ENCODE measurements at places on chromosomes 2 and 18. TPM values are rescaled to one million over a fixed set of nuclear protein-coding genes. Genes with fewer than 3 reads are reported as not detected.
A peak's percentile ranks its signal among the peaks of the same experiment; 100 is the strongest.

KCNIP3 gene
- total RNA-seq: 3.6 TPM

DNA sequence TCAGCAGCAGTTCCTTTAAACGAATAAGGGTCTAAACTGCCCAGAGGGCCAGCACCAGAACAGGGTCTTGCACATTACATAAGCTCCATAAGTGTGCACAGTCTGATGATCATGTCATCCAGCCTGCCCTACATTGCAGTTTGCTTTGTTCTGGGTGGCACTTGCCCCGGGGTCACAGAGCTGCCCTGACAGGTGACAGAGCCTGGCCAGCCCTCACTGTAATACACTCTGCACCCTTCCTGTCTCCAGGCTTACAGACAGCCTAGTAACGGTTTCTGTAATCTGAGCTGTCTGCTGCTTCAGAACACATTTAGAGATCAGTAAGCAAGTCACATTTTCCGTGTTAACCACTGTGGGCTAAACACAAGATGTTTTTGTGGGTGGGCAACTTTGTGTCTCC, 213.3 kb downstream of the FAM210A start:
- H3K36me3 ChIP-seq: no peaks in the 10 kb centered on the region
- DNase-seq: no peak
- no peaks in the 10 kb centered on the region for H3K27me3 ChIP-seq
- H3K27ac ChIP-seq: peak overlapping the region; percentile 7
- H3K4me3 ChIP-seq: no peak overlapping the region
- peaks cover 15% of the 10 kb centered on the region for H3K4me1 ChIP-seq

GKN2 gene
- not detected for total RNA-seq

DNA sequence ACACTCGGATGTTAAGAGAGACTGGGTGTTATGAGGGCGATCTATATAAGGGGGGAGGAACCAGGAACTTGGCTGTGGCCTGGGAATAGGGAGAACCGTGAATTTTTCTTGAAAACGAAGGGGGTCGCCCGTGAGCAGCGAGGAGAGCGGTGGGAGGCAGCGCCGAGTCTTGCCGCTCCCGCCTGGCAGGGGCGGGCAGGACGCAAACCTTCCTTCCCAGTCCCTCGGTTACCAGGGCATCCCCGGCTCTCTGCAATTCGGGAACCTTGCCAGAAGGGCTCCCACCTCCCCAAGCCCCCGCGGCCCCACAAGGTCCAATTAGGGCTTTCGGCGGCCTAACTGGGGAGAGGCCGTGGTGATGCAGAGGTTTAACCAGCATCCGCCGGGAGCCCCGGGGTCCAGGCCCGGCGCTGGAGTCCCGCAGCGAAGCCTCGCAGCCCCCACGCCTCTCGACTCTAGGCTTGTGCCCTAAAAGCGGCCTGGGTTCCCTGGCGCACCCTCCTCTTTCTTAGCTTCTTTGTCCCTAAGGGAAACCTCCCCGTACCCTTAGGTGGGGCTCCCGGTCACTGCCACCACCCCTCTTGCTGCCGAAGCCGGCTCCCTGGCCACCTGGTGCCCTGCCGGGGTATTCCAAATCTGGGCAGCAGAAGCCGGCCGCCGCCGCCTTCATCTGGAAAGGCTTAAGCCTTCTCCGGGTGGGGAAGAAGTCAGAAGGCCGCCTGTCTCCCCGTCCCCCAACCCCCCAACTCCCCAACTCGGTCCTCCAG, 680 bp upstream of the FHOD3 start:
- peaks cover 25% of the 10 kb centered on the region for H3K4me1 ChIP-seq
- no peaks in the 10 kb centered on the region for H3K36me3 ChIP-seq
- H3K27ac ChIP-seq: peak overlapping the region; percentile 80

DNA sequence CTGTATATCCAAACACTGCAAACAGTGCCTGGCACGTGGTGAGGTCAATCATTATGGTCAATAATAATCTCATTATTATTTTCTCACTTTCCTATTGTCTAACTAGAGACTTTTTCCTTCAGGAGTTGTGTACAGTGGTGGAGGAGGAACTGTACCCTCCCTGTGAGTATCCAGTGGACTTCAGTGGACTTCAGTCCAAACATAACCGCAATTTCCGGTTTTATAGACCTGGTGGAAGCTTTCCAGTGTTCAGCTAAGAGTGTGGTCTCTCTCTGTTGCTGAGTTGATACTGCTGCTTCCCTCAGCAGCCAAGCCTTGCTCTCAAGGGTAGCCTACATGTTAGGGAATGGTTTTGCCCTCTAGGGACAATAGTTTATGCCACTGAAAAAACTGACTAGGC, 447.1 kb downstream of the TMEM182 start:
- no peaks in the 10 kb centered on the region for H3K4me1 ChIP-seq
- no peak overlapping the region for H3K4me3 ChIP-seq
- no peaks in the 10 kb centered on the region for H3K27me3 ChIP-seq
- H3K36me3 ChIP-seq: no peaks in the 10 kb centered on the region

GAL3ST2 gene
- 0.18 TPM for total RNA-seq

DNA sequence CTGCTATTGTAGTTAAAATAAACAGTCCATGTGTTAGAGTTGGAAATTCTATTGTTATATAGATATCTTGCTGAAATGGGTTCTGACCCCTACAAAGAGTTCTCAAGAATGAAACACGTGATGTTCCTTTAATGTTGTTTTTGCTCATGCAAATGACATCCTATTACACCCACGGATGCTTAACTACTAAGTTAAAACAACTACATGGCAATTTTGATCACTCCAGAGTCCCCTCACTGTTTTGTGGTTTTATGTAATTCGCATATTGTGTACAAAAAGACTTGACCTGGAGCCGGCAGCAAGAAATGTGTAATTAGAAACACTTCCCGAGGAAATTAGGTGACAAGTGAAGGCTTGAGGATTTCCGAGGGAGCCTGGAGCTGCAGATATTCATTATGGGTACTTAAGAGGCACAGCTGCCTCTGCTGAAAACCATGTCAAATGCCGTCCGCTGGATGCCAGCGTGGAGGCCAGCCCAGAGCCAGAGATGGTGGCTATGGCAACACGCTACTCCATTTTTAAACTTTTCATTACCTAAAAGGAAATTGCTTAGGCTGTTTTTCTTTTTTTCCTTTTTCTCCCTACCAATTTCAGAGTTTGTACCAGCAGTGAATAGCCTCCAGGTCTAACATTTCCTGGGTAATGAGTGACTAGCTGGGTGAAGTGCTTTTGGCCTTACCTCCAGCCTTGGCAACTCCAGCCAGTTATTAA, 21.0 kb upstream of the CABLES1 start:
- no peaks in the 10 kb centered on the region for H3K27me3 ChIP-seq
- no peak overlapping the region for H3K27ac ChIP-seq
- H3K36me3 ChIP-seq: no peaks in the 10 kb centered on the region
- H3K4me3 ChIP-seq: no peak overlapping the region
- peaks cover 13% of the 10 kb centered on the region for H3K4me1 ChIP-seq

GPR17 gene
- total RNA-seq: not detected

GRCh38 chr2:97722227-97722626, 8.9 kb downstream of the ZAP70 start:
- no peaks in the 10 kb centered on the region for H3K36me3 ChIP-seq
- peak overlapping the region; percentile 58 for H3K27ac ChIP-seq
- no peak overlapping the region for H3K4me3 ChIP-seq
- no peaks in the 10 kb centered on the region for H3K27me3 ChIP-seq
- no peaks in the 10 kb centered on the region for H3K4me1 ChIP-seq

DNA sequence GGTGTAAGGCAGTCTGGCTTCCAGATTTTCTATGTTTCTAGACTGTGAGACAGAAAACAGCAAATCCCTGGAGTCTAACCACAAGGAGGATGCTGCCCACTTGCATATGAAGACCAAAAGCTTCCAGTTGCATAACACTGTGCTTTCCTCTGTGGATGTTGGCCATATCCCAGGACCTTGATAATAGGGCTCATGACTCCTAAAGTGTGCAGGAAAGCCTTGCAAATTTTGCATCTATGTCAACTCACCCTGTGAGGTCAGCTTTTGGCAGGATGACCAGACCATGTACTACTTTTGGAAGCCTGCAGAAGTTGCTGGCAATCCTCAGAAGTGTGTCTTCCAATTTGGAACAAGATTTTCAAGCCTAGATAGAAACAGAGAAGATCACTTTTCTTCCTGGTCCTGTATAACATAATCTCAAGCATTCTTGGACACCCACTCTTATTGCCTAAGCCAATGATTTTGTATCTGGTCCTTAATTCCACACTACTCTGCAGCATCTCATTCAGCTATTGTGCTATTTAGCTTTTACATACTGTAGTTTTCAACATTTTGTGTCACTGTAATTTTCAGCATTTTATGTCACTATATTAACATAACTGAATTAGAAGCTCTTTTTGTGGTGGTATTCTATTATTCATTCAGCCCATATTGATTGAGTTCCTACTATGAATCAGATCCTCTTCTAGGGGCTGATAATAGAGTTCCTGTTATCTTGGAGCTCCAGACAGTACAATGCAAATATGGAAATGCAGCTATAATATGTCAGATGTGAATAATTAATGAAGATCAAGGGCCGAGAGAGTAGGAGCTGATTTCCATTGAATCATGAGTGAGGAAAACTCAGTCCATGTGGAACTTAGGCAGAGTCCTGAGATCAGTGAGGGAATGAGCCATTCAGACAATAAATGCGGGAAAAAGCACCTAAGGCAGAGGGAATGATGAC, 85.3 kb upstream of the RAB27B start:
- H3K27me3 ChIP-seq: no peaks in the 10 kb centered on the region
- H3K4me3 ChIP-seq: no peak overlapping the region
- no peak for DNase-seq
- no peaks in the 10 kb centered on the region for H3K4me1 ChIP-seq

GRCh38 chr2:2757764-2758163, 426.7 kb upstream of the MYT1L start:
- H3K4me1 ChIP-seq: no peaks in the 10 kb centered on the region
- no peaks in the 10 kb centered on the region for H3K27me3 ChIP-seq
- no peaks in the 10 kb centered on the region for H3K36me3 ChIP-seq
- H3K4me3 ChIP-seq: no peak overlapping the region

DNA sequence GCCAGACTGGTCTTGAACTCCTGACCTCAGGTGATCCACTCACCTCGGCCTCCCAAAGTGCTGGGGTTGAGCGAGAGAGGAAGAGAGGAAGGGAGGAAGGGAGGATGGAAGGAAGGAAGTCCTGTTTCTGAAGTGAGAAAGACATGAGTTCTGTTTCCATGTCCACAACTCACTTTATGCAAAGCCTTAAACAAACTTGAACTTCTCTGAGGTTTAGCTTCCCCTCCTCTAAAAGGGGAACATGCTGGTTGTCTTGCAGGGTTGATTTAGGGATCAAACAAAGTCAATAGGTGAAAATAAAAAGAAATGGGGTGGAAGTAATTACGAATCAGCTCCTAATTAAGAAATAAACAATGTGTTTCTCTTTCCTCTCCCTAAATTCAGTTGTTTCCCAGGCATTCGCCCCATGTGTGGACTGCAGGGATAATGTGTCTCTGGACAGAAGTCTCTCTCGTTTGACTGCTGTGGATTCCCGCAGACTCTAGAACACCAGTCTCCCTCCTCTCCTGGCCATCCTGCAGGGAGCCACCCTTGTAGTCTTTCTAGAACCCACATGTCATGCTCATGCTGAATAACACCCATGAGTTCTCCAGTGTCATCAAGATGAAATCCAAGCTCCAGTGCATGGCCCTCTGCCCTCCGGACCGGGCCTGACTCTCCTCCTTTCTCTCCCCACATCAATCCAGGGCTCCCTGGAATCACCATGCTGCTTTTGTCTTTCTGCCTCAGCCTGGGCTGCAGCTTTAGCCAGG, 229.3 kb upstream of the TRIB2 start:
- DNase-seq: no peak
- H3K4me3 ChIP-seq: no peak overlapping the region
- H3K27me3 ChIP-seq: no peaks in the 10 kb centered on the region
- no peak overlapping the region for H3K27ac ChIP-seq
- H3K36me3 ChIP-seq: no peaks in the 10 kb centered on the region

GRCh38 chr2:45899926-45900325, 248.5 kb downstream of the PRKCE start:
- H3K4me3 ChIP-seq: no peak overlapping the region
- H3K4me1 ChIP-seq: no peaks in the 10 kb centered on the region
- H3K27ac ChIP-seq: no peak overlapping the region
- no peaks in the 10 kb centered on the region for H3K36me3 ChIP-seq
- H3K27me3 ChIP-seq: no peaks in the 10 kb centered on the region

GRCh38 chr2:8217468-8218030, 464.3 kb upstream of the ID2 start:
- no peaks in the 10 kb centered on the region for H3K27me3 ChIP-seq
- DNase-seq: no peak

APCDD1 gene
- 32.8 TPM for total RNA-seq

DNA sequence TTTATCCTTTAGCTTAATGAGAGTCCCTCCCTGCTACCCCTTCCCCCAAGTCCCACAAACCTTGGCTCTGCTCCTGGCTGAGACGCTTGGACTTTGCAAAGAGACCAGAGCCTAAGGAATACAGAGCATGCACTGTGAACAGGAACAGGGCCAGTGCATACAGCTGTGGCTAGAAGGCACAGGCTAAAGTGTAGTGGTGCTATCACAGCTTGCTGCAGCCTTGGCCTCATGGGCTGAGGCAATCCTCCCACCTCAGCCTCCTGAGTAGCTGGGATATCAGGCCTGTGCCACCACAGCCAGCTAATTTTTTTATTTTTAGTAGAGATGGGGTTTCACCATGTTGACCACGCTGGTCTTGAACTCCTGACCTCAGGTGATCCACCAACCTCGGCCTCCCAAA, 39.5 kb upstream of the ASXL2 start:
- H3K27ac ChIP-seq: no peak overlapping the region
- DNase-seq: no peak
- H3K4me1 ChIP-seq: no peaks in the 10 kb centered on the region

APLF gene
- total RNA-seq: 5.9 TPM

IL36A gene
- total RNA-seq: not detected

- H3K4me3 ChIP-seq: no peak overlapping the region
- DNase-seq: peak; percentile 32
- no peak overlapping the region for H3K27ac ChIP-seq
- H3K36me3 ChIP-seq: no peaks in the 10 kb centered on the region
These were observed 324.8 kb upstream of the CHAC2 start for GRCh38 chr2:53442783-53443182.

- no peaks in the 10 kb centered on the region for H3K36me3 ChIP-seq
- H3K27me3 ChIP-seq: no peaks in the 10 kb centered on the region
- H3K27ac ChIP-seq: peak overlapping the region; percentile 99
- DNase-seq: no peak
These were observed 495 bp upstream of the TTC32 start for GRCh38 chr2:19902216-19902740.

GRCh38 chr2:153132418-153132817, 346.1 kb downstream of the RPRM start:
- H3K4me3 ChIP-seq: no peak overlapping the region
- no peaks in the 10 kb centered on the region for H3K27me3 ChIP-seq
- no peak for DNase-seq
- H3K4me1 ChIP-seq: no peaks in the 10 kb centered on the region

DCDC2C gene
- total RNA-seq: not detected

Data from cardiac muscle cell (in vitro differentiated cells and primary cell).